ENCODE measurements at places on chromosomes 7 and 10.

- no peak for DNase-seq
Measured at GRCh38 chr10:30490289-30491000, 56.5 kb downstream of the MAP3K8 start.

- DNase-seq, result no peak
Measured at GRCh38 chr7:19066170-19066569, 51.3 kb downstream of the TWIST1 start.

GRCh38 chr7:26343837-26344236 lies 52.2 kb downstream of the SNX10 start:
- no peak for DNase-seq

- DNase-seq, result no peak
Measured at GRCh38 chr7:77899516-77899915, 100.9 kb downstream of the PHTF2 start.

- no peak for DNase-seq
Measured at GRCh38 chr10:30882281-30882680, 149.4 kb downstream of the ZNF438 start.

Measured in activated CD4-positive, alpha-beta T cell treated with anti-CD3 and anti-CD28 coated beads for 1 hour (primary cell).